CMK (cell line): ENCODE measurements at places on chromosomes 2 and 18.

- no peak for DNase-seq
Observed at GRCh38 chr18:57737400-57738060, 65.6 kb downstream of the ATP8B1 start.

- no peak for DNase-seq
Observed at GRCh38 chr2:204947405-204947804, 402.1 kb downstream of the PARD3B start.

- no peak for DNase-seq
Observed at GRCh38 chr2:135662088-135662487, 79.6 kb upstream of the UBXN4 start.

DNA sequence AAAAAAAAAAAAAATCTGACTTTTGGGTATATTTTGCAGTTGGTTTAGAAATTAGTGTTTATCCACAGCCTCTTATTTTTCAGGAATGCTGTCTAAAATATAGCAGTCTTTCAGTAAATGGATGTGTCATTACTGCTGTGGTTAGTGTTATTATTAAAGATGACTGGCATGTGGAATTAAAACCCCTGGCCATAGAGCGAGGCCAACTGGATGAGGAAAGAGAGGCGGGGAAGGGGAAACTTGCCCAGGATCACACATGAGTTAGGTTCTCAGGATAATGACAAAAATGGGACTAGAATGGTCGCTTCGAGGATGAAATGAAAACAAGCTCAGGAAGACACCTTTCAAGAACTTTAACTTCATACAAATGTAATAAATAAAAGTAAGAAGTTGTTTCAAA is 57.4 kb upstream of the APCDD1 start:
- DNase-seq, result no peak

DNA sequence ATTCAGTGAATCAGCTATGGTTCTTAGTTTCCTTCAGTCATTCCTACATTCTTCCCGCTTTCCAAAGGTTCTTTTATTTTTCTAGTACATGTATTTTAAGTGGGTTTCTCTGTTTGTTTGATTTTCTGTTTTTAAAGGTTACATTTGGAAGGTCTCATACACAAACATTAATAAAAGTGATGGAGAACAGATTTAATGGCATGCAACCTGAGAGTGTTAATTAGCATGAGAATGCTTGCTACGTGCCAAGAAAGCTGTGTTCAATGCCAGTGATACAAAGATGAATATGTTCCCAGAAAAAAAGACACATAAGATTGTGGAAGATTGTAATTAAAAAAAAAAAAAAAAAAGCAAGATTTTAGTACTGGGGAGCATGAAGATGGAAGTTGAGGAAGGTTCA is 61.8 kb upstream of the CDC42EP3 start:
- DNase-seq, result no peak
